ENCODE measurements at places on chromosomes 2 and 18.

GRCh38 chr2:160394153-160394552, 99.5 kb downstream of the RBMS1 start:
- no peak for DNase-seq

GRCh38 chr2:127626917-127627739, 18.8 kb upstream of the GPR17 start:
- DNase-seq, result no peak

- no peak for DNase-seq
These were observed 11.4 kb upstream of the KCNG2 start for GRCh38 chr18:79786304-79786703.

DNA sequence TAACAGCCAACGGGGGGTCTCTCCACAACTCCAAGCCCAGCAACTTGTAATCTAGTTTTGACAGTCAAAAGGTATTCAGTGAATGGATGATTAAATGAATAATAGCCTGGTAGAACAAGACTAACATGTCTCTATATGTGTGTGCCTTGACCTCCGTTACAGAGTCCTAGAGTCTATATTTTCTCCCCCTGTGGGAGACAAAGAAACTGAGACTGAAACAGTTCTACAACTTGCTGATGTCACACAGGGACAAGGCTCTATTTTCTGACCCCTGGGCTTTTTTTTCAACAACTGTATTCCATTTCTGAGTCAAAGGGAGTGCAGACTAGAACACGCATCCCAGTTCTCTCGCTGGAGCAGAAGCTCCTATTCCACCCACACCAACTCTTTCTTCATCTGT, 223.6 kb upstream of the AGAP1 start:
- no peak for DNase-seq

DNA sequence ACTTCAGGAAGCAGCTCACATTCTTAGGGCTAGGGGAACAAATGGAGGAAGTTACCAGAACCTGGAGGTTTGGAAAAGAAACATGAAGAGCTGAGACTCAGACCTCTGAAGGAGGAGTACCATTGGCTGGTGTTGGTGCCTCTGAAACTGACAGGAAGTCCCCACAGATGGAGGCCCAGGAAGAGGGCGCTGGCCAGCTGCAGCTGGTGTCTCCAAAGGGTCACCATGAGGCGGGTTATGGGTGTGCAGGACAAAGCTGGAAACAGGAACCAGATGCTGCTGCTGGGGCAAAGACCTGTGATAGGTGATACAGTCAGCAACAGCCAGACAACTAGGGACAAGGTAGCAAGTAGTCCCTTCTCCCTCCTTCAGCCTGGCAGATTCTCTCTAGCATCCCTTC, 136.5 kb upstream of the SERPINE2 start:
- DNase-seq, result no peak

- no peak for DNase-seq
These were observed 724 bp downstream of the NMS start for GRCh38 chr2:100470898-100471514.

Measured in activated B cell treated with CpG ODN at 0.5 μM for 24 hours (primary cell).